T-helper 17 cell (primary cell): ENCODE measurements at places on chromosomes 2 and 18. TPM values are rescaled to one million over a fixed set of nuclear protein-coding genes. Genes with fewer than 3 reads are reported as not detected.

DNA sequence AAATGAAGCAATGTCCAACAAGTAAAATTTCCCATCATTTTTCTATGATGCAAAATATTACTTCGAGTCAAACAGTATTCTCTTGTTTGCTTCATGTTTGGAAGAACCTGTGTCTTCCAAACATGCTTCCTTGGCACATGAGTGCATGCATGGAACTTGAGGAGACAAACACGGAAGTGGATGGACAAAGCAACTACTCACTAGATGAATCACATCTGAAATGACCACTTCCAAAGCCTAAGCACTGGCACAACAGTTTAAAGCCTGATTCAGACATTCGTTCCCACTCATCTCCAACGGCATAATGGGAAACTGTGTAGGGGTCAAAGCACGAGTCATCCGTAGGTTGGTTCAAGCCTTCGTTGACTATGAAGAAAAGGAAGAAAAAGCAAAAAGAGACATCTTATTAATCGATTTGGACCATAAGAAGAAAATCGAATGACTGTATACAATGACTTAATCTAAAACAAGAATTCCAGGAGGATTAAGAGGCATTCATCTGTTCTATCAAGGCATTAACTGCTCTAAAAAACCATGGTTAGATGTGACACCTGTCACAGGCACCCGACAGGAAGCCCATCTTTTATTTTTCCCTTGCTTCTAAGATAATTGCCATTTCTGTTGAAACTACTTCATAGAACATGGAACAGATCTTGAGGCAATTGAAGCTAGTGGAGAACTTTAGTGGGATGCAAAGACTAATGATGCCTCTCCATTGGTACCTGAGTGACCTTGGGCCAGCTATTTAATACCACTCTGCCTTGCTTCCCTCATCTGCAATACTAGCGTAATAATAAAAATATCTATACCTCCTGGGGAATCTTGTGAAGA lies 56.0 kb downstream of the ATIC start:
- H3K36me3 ChIP-seq, result peaks cover 10% of the 10 kb centered on the region
- no peak for DNase-seq
- H3K4me1 ChIP-seq, result no peaks in the 10 kb centered on the region
- H3K27me3 ChIP-seq, result no peaks in the 10 kb centered on the region

DNA sequence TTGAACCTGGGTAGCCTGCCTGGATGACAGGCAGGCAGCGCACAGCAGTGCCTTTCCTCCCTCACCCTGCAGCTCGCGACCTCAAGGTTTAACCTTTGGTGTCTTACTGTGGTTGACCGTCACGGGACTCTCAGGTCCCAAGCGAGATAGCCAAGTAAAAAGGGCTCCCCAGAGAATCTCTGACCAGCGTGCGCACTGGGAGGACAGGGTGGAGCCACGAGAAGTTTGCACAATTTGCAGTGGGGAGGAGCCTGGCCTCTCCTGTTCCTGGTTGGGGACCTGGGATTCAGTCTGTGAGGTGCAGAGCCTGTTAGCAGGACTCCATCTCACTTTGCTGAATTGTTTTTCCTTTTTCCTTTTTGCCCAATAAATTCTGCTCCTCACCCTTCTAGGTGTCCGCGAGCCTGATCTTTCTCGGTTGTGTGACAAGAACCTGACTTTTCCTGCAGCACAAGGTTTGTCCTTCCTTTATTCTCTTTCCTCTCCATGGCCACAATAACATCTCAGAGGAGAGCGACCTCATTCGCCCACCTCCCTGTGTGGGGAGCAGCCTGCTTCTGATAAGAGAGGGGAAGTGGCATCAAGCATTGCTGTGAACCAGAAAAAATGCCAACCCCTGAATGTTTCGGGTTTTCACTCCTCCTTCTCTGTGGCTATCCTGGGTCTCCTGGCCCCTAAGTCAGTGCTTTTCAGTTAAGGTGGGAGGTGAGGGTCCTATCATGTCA lies 36.2 kb downstream of the POU3F3 start:
- H3K4me3 ChIP-seq, result peak overlapping the region; percentile 5
- H3K36me3 ChIP-seq, result no peaks in the 10 kb centered on the region
- peaks cover 29% of the 10 kb centered on the region for H3K27me3 ChIP-seq
- H3K4me1 ChIP-seq, result no peaks in the 10 kb centered on the region
- no peak overlapping the region for H3K27ac ChIP-seq

GRCh38 chr2:158894078-158894477 lies 74.4 kb upstream of the TANC1 start:
- H3K36me3 ChIP-seq, result no peaks in the 10 kb centered on the region
- H3K4me3 ChIP-seq, result no peak overlapping the region
- no peak for DNase-seq
- H3K4me1 ChIP-seq, result peaks cover 2% of the 10 kb centered on the region

- H3K36me3 ChIP-seq, result no peaks in the 10 kb centered on the region
- DNase-seq, result no peak
- no peak overlapping the region for H3K4me3 ChIP-seq
- no peak overlapping the region for H3K27ac ChIP-seq
Measured at GRCh38 chr2:21395366-21395765, 271.6 kb downstream of the TDRD15 start.

- peaks cover 6% of the 10 kb centered on the region for H3K36me3 ChIP-seq
- no peak overlapping the region for H3K27ac ChIP-seq
- no peak overlapping the region for H3K4me3 ChIP-seq
- peaks cover 7% of the 10 kb centered on the region for H3K4me1 ChIP-seq
- H3K27me3 ChIP-seq, result peaks cover 4% of the 10 kb centered on the region
- DNase-seq, result no peak
Measured at GRCh38 chr2:203656522-203657287, 49.7 kb upstream of the CD28 start.

DNA sequence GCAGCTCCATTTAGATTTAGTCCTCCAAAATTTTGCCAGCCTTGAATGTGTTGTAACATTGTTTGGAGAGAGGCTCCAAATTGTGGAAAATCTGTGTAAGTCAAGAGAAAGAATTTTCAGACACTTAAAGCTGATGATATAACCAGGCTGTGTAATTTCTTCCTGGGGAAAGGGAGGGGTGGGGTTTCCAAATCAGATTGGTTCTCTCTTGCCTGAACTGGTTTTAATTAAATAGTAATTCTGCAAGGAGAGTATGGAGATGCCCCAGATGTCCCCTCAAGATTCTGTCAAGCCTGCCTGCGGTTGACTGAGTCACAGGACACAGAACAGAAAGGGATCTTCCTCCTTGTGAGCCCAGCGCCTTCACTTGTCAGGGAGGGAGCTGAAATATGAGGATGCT lies 54.5 kb downstream of the C18orf63 start:
- no peak overlapping the region for H3K4me3 ChIP-seq
- no peaks in the 10 kb centered on the region for H3K27me3 ChIP-seq
- no peak for DNase-seq
- peak overlapping the region; percentile 67 for H3K27ac ChIP-seq
- peaks cover 30% of the 10 kb centered on the region for H3K4me1 ChIP-seq
- H3K36me3 ChIP-seq, result peaks cover 3% of the 10 kb centered on the region

DNA sequence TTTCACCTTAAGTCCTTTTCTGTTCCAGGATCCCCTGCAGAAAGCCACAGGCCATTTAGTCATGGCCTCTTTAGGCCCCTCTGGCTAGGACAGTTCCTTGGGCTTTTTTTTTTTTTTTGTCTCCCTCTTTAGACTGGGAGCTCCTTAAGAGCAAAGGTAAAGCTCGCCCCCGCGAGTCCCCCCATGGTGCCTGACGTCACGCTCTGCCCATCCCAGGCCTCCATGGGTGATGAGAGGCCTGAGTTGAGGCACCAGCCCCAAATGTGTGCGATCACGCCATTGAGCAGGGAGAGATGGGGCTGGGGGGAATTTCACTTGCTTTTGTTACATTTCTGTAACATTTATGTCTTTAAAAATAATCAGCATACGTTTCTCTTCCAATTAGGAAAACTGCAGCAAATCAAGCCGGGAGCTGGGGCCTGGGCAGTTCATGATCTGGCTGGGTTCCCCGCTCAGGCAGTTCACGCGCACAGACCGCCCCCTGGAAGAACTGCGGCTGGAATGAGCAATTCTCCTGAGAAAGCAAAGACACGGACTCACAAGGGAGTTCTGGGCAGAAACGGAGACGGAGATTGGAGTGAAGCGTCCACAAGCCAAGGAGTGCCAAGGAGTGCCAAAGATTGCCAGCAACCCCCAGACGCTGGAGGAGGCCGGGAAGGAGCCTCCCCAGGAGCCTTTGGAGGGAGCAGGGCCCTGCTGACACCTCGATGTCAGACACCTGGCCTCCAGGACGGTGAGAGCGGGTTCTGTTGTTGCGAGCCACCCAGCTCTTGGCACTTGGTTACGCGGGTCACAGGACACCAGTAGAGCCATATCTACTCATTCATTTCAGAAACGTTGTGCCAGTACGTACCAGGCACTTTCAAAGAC lies 108.4 kb upstream of the ODC1 start:
- H3K27ac ChIP-seq, result no peak overlapping the region
- peaks cover 2% of the 10 kb centered on the region for H3K27me3 ChIP-seq
- H3K4me3 ChIP-seq, result peak overlapping the region; percentile 5
- H3K36me3 ChIP-seq, result peaks cover 3% of the 10 kb centered on the region
- H3K4me1 ChIP-seq, result peaks cover 7% of the 10 kb centered on the region

DNA sequence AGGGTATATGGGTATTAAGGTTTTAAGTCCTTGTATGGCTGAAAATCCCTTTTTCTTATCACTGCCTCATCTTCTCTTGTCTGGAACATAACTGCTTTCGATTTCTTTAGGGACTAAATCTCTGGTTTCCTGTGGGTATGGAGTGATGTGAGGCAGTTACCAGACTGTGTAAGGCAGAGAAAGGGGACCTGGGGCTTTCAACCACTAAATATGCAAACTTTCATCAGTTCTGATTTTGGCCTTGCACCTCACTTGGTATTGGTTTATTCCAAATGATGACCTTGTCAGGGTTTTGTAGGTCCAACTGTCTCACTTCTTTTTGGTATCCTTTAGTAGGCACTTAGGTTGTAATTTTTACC lies 9.3 kb downstream of the MAP4K4 start:
- H3K27me3 ChIP-seq, result no peaks in the 10 kb centered on the region
- no peaks in the 10 kb centered on the region for H3K36me3 ChIP-seq
- peaks cover 66% of the 10 kb centered on the region for H3K4me1 ChIP-seq
- no peak overlapping the region for H3K27ac ChIP-seq

DNA sequence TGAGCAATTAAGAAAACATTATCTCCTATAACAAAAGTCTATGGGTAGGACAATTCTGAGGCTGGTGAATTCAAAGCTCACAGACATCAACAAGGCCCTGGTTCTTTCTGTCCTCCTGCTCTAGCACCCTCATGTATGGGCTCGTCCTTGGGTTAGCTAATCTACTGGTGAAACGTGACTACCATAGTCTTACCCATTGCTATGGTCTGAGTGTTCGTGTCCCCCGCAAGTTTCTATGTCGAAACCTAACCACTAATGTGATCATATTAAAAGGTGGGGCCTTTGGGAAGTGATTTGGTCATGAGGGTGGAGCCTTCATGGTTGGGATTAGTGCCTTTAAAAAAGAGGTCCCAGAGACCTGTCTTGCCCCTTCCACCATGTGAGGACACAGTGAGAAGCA lies 564.7 kb downstream of the TNS1 start:
- H3K4me1 ChIP-seq, result no peaks in the 10 kb centered on the region
- no peak for DNase-seq
- no peak overlapping the region for H3K27ac ChIP-seq
- H3K4me3 ChIP-seq, result no peak overlapping the region
- peaks cover 6% of the 10 kb centered on the region for H3K36me3 ChIP-seq

DNA sequence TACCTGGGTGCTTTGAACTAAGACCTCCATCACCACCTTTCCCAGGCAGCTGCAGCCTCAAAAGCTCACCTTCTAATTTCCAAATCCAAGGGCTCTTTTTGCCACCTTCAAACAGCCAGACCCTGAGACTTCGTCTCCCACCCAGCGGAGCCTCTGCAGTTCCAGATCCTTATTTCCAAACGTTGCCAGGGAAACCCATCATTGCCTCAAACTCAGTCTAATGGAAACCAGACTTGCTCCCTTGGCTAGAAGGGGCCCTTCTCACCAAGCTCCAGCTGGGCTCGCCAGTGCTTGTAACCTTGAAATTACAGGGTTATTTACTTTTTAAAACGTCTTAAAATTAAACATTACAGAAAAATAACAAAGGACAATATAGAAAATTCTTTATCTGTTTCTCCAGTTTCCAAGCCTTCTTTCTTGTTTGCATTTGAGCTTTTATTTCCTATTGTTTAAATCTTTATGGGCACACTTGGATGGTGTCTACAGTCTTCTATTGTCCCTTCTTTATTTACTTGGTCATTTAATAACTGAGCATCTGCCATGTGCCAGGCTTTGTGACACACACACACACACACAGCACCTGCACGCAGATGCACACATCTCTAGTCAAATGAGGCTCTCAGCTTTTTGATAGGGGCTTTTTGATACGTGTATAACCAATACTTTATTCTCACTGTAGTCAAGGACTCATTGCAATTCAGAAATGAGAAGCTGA lies 36.1 kb downstream of the TRPM8 start:
- peaks cover 69% of the 10 kb centered on the region for H3K27me3 ChIP-seq
- no peak overlapping the region for H3K4me3 ChIP-seq
- DNase-seq, result no peak
- peaks cover 3% of the 10 kb centered on the region for H3K36me3 ChIP-seq
- H3K4me1 ChIP-seq, result peaks cover 2% of the 10 kb centered on the region
- no peak overlapping the region for H3K27ac ChIP-seq

Gene SIGLEC15
- not detected for total RNA-seq

Gene MDH1B
- total RNA-seq, result not detected

Gene POTEJ
- not detected for total RNA-seq

Gene SPR
- total RNA-seq, result 0.60 TPM

Gene MAP2
- total RNA-seq, result 0.94 TPM
